ENCODE measurements at places on chromosomes 6 and 20.

- DNase-seq: no peak
Observed at GRCh38 chr20:17508756-17509155, 22.4 kb downstream of the BFSP1 start.

DNA sequence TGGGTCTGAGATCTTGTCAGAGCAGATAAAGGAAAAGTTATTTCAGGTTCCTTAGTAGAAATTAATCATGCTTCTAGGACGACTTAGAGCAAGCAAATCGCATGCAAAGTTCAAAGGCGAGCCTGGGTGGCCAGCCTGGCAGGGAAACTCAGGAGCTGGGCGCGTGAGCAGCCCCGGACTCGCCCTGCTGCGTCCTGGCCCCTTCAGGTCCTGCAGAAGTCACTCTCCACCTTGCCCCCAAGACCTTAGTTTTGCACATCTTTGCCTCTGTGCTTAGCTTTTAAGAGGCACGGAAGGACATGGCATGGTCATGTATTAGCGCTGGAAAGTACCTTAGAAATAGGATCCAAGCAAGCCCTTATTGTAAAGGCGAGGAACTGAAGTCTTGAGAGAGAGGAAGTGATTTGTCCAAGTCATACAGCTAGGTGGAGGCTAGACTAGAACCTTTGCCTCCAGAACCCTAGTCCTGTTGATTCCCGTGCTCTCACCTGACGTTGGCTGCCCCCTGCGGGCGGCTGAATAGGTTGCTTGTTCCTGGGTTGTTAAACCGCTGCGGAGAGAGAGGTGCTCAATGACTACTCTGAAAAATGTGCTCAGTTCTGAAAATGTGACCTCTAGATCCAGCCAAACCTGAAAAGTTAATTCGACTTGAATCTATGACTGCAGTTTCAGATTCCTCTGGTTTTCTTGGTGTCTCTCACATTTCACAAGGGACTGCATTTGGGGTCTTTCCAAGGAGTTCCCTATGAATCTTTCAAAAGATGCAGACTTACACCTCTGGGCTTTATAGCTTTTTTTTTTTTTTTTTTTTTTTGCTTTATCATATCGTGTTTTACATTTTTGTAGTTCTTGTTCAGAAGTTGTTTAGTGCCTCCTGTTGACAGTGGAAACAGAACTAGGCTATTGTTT lies 2.7 kb downstream of the MYB start:
- DNase-seq: peak; percentile 57

- no peak for DNase-seq
Observed at GRCh38 chr6:6972456-6972855, 135.3 kb upstream of the RREB1 start.

- DNase-seq: no peak
Observed at GRCh38 chr6:160141001-160141726, 19.5 kb downstream of the SLC22A1 start.

- DNase-seq: no peak
Observed at GRCh38 chr6:129684903-129685661, 24.9 kb downstream of the ARHGAP18 start.

GRCh38 chr6:64489763-64490162 lies 854.2 kb downstream of the PHF3 start:
- no peak for DNase-seq

DNA sequence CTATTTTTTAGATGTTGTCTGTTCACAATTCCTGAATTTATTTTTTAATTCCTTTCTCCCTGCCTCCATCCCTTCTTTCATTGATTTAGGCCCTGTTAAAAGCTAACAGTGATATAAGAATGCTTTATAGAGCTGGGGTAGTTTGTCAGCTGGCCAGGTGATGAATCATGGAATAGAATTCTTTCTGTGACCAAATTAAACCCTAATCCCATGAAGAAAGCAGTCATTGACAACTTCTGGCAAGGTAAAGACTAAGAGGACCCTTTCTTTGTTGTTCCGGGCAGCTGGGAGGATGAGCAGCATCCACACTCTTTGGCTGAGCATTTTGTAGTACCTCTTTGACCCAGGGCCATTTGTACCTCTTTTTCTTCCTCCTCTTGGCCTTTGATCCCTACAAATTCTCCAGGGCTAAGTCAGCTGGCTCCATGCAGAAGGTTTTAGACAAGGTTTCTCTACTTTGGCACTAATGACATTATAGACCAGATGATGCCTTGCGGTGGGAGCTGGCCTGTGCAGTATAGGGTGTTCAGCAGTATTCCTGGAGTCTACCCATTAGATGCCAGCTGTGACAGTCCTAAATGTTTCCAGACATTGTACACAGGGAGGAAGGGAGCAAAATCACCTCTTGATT lies 102.9 kb downstream of the SLX4IP start:
- no peak for DNase-seq

DNA sequence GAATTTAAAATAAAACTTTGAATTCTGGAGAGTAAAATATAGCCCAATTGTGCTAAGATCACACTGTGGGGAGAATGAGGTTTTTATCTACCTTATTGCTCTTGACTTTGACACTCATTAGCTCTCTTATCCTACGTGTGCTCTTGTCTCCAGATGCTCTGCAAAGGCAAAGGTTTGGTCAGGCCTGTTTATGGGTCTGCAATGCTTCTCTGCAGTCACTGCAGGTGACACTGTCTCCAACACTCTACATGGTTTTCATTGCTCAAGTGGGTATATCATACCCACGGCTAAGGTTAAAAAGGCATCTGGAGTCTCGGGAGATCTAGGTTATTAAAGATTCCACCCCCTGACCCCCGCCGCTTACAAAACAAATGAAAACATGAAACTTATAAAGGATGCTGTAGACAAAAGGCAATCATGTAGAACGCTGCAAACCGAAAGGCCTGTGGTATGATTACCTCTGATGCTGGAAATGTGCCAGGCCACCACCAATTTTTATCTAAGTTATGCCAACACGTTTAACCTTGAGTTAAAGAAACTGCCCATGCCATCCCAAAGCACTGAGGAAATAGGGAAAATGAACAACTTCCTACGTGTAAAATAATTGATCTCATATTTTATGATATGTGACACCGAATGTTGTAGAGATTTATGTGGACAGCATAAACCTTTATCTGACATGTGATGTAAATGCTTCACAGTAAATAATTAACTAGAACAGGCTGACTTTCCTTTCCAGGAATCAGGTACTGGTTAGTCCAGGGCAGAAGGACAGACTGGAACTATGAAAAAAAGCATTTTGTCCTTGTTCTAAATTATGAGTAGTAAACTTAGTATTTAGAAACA lies 238.2 kb upstream of the NOX3 start:
- DNase-seq: no peak

GRCh38 chr6:84061613-84062398 lies 28.2 kb downstream of the MRAP2 start:
- DNase-seq: no peak

DNA sequence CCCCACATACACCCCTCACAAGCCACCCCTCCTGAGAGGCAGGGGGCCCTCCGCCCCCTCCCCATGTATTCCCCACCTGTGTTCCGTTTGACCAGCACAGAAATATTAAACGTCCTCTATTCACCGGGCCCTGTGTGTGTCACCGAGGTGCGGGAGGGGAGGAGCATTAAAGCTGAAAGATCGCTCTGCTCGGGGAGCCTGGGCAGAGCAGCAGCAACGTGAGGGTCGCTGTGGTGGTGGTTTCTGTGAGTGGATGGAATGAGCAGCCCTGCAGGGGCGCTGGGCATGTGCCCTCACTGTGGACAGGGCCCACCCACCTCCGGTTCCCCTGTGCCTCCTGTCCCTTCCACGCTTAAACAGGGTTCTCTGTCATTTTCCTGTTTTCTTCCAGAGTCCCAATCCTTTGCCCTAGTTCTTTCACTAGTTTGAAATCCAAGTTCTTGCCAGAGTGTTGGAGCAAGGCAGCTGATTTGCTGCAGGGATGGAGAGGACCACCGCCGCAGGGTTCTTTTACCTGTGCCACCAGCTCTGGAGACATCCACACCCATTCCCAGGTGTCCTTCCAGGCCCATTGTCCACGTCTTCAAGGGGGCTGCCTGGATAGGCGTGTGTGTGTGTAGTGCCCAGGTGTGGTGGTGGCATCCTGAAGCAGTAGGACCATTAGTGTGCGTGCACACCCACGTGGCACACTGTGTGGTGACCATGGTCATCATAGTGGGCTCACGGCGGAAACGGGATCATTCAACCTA lies 37.6 kb upstream of the MDFI start:
- DNase-seq: no peak

- DNase-seq: no peak
Observed at GRCh38 chr20:11195169-11195568, 521.4 kb upstream of the JAG1 start.

GRCh38 chr6:71737953-71738352 lies 148.4 kb upstream of the RIMS1 start:
- DNase-seq: no peak

DNA sequence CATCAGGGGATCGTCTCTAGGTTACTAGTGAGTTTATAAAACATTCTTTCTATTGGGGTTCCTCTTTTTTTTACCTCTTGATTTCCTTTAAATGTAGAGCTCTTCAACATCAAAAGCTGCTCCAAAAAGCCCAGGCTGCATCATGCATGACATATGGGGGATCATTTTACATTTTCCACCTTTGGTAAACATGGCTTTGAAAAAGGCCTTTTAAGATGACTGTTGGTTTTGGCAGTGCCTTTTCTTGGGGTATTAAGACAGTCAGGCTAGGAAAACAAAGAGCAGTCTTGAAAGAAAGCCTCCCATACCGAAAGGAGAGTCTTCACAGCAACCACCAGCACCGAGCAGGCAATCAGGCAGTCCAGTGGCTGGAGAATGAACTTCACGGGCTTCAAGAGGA lies 73.2 kb downstream of the NPEPL1 start:
- no peak for DNase-seq

DNA sequence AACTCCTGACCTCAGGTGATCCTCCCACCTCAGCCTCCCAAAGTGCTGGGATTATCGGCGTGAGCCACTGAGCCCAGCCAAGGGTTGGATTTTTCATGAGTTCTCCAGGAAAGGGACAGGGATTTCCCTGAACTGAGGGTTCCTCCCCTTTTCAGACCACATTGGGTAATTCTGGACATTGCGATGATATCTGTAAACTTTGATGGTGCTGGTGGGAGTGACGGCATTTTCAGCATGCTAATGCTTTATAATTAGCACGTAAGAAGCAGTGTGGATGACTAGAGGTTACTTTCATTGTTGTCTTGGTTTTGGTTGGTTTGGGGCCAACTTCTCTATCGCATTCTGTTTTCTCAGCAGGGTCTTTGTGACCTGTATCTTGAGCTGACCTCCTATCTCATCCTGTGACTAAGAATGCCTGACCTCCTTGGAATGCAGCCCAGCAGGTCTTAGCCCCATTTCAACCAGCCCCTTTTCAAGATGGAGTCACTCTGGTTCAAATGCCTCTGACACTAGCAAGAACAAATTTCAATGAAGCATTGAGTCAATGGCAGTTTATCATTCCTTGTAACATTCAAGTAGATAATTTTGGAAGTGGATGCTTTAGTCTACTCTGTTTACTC lies 156.5 kb downstream of the TTLL2 start:
- no peak for DNase-seq

GRCh38 chr6:100447900-100448748 lies 16.6 kb downstream of the SIM1 start:
- no peak for DNase-seq

DNA sequence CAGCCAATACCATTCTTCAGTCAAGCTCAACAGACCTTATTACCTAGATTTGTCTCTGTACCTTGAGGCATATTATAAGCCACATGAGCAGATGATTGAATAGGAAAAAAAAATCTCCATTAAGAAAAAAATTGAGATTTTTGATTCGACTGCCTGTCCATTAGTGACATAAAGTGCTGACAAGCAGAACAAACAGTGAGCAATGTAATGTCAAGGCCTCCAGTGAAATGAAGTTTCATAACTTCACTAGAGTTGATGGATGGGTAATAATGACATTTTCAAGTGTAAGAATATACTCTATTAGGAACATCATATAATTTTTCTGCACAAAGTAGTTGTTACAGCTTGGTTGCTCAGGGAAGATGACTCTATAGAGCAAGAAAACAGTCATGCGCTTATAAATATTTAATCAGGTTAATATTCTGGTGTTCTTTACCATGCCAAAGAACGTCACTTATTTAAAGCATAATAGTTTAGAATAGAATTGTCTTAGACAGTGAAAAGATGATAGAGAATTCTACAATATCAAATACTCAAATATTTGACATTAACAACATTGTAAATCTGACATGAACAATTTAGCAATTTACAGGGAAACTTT lies 783.7 kb downstream of the EPHA7 start:
- no peak for DNase-seq

DNA sequence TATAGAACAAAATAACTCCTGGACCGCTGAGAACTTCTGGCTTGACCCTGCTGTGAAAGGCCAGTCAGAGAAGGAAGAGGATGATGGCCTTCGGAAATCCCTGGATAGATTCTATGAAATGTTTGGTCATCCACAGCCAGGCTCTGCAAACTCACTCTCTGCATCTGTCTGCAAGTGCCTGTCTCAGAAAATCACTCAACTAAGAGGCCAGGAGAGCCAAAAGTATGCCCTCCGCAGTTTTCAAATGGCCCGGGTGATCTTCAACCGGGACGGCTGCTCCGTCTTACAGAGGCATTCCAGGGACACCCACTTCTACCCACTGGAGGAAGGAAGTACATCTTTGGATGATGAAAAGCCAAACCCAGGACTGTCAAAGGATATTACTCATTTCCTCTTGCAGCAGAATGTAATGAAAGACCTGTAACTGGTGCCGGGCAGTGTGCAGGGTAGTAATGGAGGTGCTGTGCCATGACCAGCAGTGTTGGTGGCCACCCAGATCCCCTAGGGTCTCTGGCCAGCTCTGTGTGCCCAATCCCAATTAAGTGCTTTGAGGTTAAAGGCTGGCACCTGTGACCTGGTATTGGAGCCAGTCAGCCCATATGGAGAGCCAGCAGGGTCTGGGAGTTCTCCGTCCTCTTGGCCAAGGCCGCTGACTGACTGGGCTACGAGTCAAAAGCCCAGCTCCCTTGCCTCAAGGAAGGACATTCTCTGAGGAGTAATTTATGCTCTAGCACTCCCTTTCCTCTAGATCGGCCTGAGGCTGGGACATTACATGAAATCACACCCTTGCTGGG lies 87.1 kb downstream of the TRMT6 start:
- no peak for DNase-seq

All from activated CD8-positive, alpha-beta memory T cell treated with anti-CD3 and anti-CD28 coated beads for 1 hour (primary cell).